ENCODE measurements at places on chromosomes 2 and 18.

DNA sequence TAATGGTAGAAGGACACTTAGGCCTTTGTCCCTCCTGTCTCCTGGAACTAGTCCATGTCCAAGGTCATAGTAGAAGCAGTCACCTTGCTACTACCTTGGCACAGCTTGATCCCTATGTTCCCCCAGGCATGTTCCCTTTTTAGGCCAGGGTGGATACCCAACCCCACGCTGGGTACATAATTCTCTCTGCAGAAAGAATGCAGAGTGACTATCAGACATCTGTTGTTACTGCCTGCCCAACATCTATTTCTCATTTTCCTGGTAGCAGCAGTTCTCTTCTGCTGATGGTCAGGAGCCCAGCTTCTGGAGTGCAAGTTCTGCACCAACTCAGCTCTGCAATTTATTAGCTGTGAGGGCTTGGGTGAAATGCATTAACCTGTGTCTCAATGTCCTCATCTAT, 4.4 kb upstream of the METTL21A start:
- no peak for DNase-seq

DNA sequence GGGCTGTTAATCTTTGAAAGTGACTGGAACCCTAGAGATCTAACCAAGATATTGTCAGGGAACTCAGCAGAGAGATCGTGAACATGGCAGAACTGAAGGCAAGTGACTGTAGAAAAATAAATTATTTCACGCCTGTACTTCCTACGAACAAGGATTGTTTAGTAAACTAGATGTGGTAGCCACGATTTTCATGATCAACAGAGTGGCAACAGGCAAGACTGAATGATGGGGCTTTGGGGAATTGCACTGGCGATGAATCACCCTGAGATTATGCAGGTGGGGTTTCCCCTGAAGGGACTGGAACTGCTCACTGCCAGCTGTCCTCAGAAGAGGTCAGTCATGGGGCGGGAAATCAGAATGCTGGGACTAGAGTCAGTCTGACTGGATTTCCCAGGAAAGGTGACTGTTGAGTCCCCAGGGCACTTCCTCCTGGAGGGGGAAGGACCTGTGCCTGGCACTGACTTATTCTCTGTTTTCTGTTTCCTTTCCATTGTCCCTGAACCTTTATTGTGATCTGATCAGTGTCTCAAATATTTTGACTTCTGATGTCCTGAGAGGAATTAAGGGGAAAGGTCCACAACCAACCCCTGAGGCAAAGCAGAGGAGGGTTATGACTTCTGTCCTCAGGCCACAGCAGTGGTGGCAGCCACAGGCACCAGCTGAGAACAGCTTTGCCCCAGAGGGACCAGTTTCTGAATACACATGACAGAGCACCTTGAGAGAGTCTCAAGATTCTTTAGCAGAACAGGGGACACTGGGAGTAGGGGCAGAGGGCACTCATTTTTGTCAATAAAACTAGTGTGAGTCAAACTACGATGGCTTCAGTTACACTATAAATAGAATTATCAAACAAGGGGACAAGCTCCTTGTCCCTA, 70.0 kb downstream of the NAB1 start:
- peak; percentile 35 for DNase-seq

GRCh38 chr2:68062680-68063387, at the start of gene C1D:
Gene C1D, minus strand, starts transcription at chr2:68063004. Its CDS starts 15,694 bp downstream, at chr2:68047310.
- peak; percentile 94 for DNase-seq

GRCh38 chr2:42052702-42053481, 5.1 kb downstream of the PKDCC start:
- peak; percentile 21 for DNase-seq

- no peak for DNase-seq
These were observed 1606.3 kb downstream of the SUCLG1 start for GRCh38 chr2:82852787-82853186.

DNA sequence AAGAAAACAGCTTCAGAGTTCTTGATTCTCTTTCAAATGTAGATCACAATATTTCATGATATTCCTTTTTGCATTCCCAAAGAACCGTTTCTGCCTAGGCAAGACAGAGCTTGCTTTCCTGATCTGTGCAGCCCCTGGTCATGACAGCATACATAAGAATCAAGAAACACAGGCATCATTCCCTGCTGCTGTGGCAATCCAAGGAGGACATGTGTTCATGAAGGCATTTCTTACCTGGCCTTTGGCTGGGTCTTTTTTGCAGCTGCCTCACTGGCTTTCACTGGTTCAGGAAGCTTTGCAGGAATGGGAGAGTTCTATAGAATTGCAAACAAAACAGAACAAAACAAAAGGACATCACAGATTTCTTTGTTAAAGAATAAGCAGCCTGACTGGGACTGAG, 87.6 kb upstream of the NFU1 start:
- DNase-seq: no peak

DNA sequence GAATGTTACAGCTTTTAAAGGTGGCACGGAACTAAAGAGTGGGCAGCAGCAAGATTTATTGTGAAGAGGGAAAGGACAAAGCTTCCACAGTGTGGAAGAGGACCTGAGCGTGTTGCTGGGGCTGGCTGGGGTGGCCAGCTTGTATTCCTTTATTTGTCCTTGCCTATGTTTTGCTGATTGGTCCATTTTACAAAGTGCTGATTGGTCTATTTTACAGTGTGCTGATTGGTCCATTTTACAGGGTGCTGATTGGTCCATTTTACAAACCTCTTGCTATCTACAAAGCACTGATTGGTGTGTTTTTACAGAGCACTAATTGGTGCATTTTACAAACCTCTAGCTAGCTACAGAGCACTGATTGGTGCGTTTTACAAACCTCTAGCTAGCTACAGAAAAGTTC, 109.7 kb upstream of the DDX18 start:
- no peak for DNase-seq

DNA sequence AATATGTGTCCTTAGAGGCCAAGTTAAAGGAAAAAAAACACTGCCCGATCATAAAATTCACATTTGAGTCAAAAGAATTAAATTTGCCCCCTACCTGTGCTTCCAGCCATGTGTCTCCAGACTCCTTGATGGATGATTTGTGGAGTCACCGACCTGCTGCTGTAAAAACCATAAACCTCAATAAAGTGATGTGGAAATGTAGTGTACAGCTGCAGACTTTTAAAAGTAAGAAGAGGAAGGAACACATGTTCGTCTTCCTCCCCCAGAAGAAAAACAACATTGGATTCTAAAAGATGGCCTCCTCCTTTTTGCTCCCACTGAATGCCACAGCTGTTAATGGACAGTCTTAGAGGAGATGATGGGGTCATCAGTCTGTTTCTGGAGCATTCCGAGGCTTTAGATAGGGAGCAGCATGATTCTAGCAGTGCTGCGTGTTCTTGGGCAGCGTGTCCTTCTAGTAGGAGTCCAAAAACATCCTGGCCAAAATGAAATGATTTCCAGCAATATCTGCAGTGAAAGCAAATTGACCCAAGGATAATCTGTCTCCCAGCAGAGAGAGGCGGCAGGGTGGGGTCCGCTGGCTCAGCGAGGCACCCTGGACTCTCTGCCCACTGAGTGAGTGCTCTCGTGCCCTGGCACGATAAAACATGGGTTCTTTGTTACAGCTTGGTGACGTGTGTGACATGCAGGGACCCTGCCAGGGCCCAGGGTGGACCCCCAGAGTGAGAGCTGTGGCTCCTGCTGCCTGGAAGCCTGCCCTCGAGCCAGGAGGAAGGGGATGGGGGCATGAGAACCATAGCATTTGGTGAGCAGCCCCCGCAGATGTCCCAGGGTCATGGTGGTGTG, 196.1 kb downstream of the FAM210A start:
- DNase-seq: no peak

- DNase-seq: peak; percentile 34
These were observed 528 bp upstream of the PCGF1 start for GRCh38 chr2:74507926-74508520.
